ENCODE measurements at places on chromosomes 4 and X.

GRCh38 chrX:154059231-154059630, 38.3 kb downstream of the MECP2 start:
- DNase-seq: no peak

- DNase-seq: no peak
These were observed 593 bp downstream of the ELF4 start for GRCh38 chrX:130109429-130110378.

- no peak for DNase-seq
These were observed 178.5 kb downstream of the NHS start for GRCh38 chrX:17553469-17553868.

GRCh38 chr4:123433573-123433972, 37.0 kb downstream of the SPRY1 start:
- no peak for DNase-seq

DNA sequence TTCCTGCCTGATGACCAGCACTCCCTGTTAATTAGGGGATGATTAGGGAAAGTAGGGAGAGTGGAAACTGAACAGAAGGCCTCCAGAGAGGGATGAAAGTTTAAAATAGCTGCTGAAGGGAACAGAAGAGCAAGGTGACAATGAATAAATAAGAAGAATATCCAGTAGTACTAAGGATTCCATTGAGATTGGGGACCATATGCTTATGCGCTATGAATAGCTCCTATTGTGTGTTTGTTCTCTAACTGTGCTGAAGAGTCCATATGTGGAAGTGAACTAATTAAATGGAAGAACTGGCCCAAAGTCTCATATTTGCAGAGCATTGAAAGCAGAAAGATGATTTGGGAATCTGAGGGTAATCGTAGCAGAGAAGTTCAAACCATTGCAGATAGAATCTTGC, 137.0 kb downstream of the PRSS12 start:
- no peak for DNase-seq

- DNase-seq: no peak
These were observed 1032.7 kb downstream of the ADGRL3 start for GRCh38 chr4:62232814-62233213.

- no peak for DNase-seq
These were observed 81.2 kb downstream of the DCK start for GRCh38 chr4:71074452-71075299.

GRCh38 chr4:173270312-173271027, 63.7 kb downstream of the HMGB2 start:
- DNase-seq: no peak

DNA sequence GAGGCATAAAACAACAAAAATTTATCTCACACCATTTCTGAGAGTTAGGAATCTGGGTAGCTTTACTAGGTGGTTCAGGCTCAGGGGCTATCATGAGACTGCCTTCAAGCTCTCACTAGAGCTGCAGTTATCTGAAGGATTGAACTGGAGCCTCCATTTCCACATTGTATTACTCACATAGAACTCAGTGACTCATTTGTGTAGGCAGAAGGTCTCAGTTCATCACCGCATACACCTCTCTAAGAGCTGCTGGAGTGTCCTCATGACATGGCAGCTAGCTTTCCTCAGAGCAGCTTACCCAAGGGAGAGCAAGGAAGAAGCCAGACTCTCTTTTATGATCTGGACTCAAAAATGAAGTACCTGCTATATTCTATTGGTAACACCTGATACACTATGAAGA, 389.2 kb downstream of the IQCM start:
- no peak for DNase-seq

- DNase-seq: no peak
These were observed 966 bp downstream of the PDGFC start for GRCh38 chr4:156970501-156971164.

- DNase-seq: no peak
These were observed 270.2 kb downstream of the TLL1 start for GRCh38 chr4:166143227-166143626.

DNA sequence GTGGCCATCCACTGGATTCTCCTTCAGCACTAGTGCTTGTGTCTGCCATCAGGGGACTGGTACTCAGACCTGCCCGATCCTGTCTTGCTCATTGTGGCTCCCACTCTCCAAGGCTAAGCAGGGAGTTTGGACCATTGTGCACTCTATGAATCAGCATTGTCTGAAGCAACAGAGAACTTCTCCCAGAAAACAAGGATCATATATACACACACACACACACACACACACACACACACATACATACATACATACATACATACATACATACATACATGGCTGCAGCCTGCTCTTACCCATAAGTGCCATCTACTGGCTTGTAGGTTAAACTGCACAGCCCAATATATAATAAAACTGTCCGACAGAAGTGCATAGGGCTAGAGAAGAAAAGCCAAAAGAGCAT, 345.3 kb upstream of the LCORL start:
- no peak for DNase-seq

DNA sequence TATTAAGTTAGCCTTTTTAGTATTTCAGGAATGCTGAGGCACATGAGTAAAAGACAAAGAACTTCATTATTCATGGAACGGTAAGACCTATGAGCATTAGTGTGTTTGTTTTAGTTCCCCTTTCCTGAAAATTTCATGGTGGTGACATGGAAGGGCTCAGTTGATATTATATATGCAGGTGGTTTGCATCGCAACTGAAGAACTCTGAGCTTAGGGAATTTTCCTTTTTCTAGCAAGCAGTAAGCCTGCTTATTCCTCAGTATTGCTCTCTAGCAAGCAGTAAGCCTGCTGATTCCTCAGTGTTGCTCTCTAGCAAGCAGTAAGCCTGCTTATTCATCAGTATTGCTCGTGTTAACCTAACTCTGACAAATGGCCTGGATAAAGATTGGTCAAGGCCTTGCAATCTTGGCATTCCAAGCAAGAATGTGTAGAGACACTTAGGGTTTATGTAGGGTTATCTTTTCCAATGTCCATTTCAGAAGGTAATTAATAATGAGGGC, 37.7 kb upstream of the MAGEB18 start:
- DNase-seq: no peak

- no peak for DNase-seq
These were observed 52.8 kb upstream of the SRPX start for GRCh38 chrX:38273453-38273852.

- no peak for DNase-seq
These were observed 17.3 kb upstream of the FGF5 start for GRCh38 chr4:80249144-80249543.

GRCh38 chrX:19566359-19567222, 51.3 kb upstream of the MAP3K15 start:
- no peak for DNase-seq

GRCh38 chrX:617891-618290, 12.7 kb upstream of the SHOX start:
- DNase-seq: no peak

DNA sequence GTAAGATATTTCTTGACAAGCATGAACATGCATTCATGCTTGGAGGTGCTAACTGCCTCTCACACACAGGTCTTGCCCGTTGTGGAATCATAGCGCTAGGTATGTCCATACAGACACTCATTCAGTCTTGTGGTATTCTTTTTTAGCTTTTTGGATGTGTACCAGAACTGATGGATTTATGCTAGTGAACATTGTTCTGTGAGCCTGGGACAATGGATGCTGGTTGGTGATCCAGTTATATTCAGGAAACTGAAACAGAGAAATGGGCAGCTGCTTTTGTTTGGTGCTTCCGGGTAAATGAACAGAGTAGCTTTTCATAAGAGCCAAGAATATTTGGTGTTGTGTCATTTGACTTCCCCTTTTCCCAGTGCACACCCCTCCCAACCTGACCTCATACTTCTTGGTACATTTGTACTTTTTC, 78.9 kb upstream of the SLC4A4 start:
- no peak for DNase-seq

DNA sequence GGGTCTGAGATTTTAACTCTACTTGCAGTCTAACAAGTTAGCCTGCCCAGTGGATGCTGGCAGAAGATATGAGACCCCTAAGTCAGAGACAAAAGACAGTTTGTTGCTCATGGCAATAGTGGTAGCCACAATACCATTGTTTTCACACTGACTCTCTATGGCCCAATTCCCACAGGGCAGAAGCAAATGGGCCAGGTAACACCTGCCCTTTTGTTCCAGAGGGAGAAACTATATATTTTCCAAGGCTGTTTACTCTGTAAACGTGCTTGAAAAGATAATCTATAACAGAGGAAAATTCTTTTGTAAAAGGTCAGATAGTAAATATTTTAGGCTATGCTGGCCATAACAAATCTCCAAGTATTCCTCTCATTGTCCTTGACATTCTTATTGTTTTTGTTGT, 57.2 kb upstream of the NPNT start:
- DNase-seq: no peak

DNA sequence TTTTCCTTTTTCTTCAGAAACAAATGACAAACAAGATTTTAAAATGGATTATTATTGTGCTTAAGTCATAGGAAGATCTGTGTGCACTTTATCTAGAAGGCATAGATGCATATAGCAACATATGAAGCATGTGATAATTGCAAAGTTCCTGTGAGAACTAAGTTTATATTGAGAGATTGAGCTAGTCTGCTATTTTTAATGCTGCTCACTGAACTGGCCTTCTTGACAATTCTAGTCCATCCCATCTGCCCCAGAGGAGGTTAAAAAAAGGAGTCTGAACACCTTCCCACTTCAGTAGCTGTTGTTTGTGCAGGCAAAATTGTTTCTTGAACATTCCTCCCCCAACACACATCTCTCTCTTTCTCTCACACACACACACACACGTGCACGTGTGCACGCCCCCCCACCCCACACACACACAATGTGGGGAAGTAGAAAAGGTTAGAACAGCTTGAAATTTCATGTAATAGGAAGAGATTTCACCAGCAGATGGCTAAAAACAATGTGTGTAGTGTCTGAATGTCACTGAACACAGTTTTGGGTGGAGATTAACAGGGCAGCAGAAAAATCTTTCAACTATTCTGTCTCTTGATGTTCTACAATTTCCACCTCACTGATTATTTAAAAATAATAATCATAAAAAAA, 108.0 kb downstream of the GPM6A start:
- no peak for DNase-seq

DNA sequence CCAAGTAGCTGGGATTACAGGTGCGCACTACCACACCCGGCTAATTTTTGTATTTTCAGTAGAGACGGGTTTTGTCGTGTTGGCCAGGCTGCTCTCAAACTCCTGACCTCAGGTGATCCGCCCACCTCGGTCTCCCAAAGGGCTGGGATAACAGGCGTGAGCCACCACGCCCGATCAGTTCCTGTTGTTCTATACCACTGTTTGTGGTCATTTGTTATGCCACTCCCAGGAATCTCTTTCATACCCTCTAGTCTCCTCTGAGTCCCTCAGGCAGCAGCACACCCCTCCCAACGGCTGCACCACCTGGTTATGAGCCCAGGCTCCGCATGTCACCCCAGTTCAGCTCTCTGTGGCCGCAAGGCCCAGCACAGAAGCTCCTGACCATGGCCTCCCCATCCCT, 17.5 kb upstream of the CD99 start:
- no peak for DNase-seq

- DNase-seq: no peak
These were observed 88.6 kb downstream of the HPRT1 start for GRCh38 chrX:134548257-134549201.

GRCh38 chr4:124152132-124152531, 560.4 kb downstream of the ANKRD50 start:
- DNase-seq: no peak

GRCh38 chr4:180134091-180134866, 2108.9 kb upstream of the TENM3 start:
- no peak for DNase-seq

GRCh38 chrX:135480076-135480475, 40.4 kb upstream of the INTS6L start:
- no peak for DNase-seq

GRCh38 chr4:25089051-25089763, 58.5 kb upstream of the LGI2 start:
- no peak for DNase-seq

DNA sequence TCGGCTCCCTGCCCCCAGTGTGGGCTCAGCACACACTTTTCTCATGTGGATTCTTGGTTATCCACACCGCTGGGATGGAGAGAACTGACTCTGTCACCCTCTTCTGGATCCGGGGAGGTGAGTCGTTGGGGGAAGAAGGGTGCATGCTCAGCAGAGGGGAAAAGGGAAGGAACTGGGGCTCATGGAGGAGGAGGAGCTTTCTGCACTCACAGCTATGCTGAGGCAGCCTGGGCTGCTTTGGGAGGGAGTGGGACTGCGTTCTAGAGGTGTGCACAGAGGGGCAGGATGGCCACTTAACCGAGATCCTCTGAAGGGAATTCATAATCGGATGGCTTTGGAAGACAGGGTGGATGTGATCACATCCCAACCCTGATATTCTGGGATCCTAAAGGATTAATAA, 51.6 kb downstream of the RTL5 start:
- no peak for DNase-seq

GRCh38 chr4:17286752-17287460, 225.0 kb downstream of the QDPR start:
- no peak for DNase-seq

- no peak for DNase-seq
These were observed 91.5 kb upstream of the GALNT7 start for GRCh38 chr4:173076903-173077634.

DNA sequence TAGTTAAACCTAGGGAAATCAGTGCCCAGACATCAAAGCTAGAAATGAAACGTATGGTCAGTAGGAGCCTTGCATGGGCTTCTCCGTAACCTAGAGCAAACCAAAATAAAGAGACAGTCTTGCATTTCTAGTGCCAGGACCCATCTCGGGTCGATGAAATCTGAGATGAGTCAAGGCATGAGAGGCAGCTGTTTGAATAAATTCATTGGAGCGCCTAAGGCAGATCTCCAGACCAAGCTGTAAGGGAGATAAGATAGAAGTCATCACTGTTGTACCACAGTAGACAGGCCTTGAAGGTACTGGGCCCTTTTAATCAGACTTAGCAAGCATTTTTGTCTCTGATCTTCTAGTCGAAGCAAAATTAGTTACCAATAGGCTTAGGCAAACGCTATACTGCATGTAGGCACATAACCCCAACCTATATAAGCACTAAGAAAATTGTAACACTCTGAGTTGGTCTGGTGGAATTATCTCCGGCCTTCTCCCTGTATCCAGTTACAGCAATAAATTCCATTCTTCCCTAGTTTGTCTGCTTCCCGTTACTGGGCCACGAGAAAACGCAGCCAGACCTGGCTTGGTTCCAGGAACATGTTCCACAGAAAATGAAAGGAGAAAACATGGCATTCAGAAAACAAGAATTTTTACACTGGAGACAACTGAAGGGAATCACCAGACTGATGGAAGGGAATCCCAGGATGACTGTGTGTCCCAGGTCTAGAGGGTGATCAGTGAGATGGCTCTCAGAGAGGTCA, 21.1 kb upstream of the PAPSS1 start:
- no peak for DNase-seq

GRCh38 chr4:30720661-30721184, 554 bp downstream of the PCDH7 start:
- peak; percentile 6 for DNase-seq

DNA sequence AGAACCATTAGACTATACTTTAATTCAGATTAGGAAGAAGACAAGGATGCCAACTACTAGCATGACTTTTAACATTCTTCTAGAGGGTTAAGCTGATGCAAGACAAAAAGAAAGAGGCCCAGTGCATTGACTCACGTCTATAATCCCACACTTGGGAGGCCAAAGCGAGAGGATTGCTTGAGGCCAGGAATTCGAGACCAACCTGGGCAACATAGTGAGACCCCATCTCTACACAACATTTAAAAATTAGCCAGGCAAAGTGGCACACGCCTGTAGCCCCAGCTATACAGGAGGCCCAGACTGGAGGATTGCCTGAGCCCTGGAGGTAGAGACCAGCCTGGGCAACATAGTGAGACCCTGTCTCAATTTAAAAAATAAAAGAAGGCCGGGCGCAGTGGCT, 40.2 kb upstream of the HPRT1 start:
- no peak for DNase-seq

- DNase-seq: no peak
These were observed 63.5 kb downstream of the UCHL1 start for GRCh38 chr4:41320278-41320677.
